ENCODE measurements at places on chromosomes 6 and 20. TPM values are rescaled to one million over a fixed set of nuclear protein-coding genes. Genes with fewer than 3 reads are reported as not detected.

GRCh38 chr6:70651326-70651905, 16.3 kb upstream of the SMAP1 start:
- no peak for DNase-seq

DNA sequence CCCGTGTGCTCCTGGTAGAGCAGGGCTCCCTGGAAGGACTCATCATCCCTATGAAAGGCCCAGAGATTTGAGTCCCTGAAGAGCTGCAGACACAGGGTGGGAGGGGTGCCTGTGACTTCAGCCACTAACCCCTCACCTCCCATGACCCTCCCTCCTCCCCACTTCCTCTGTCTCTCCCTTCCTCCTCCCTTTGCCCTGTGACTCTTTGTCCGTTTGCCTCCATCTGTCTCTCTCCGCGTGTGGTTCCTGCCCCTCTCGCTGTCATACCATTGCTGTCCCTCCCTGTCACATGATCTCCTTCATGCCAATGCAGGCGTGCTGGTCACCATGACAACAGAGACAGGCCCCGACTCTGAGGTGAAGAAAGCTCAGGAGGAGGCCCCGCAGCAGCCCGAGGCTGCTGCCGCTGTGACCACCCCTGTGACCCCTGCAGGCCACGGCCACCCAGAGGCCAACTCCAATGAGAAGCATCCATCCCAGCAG, 19.0 kb downstream of the EPB41L1 start:
- peak; percentile 27 for DNase-seq

DNA sequence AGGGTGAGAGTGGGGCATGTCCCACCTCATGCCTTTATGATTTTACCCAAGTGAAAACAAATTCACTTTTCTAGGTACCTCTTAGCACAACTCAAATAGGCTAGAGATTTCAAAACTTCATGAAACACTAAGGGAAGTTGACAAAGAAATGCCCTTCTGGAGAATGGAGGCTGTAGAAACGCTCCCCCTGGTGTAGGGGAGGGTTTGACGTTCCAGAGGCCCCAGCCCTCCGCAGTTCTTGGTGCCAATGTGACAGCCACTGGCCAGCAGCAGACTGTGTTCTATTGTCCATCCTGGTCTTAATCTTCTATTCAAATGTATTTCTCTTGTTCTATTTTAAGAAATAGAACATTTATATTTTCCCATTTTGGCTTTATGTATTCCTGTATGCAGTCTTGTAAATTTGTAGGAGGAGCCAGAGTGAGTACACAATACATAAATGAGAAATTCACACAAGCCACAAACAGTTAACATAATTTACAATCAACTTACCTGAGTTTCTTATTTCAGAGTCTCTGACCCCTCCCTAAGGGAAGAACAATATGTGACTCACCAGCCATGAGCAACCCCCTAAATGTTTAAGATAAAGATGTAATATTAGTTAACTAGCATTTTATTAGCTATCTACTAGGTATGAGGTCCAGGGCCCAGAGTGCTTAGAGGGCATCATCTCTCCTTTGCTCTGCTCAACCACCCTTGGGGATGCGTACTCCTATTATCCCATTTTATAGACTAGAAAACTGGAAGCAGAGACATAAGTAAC, 8.8 kb upstream of the MUC21 start:
- no peak for DNase-seq

DNA sequence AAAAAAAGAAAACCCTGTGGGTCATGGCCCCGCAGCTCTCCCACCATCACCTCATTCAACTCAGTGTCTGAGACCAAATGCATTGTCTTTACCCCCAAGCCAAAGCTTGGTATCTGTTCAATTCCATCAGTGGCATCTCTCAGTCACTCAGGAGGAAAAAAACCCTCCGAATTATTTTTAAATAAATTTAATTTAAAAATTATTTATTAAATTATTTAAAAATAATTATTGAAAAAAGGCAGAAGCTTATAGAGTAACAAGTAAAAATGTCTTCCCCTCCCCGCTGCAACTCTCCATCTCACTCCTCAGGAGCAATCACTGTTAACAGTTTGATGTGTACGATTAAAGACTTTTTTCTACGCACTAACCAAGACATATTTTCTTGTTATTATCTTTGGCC, 50.7 kb downstream of the PRDM1 start:
- no peak for DNase-seq

GRCh38 chr6:109739686-109740085, 48.6 kb downstream of the FIG4 start:
- DNase-seq: no peak

- peak; percentile 90 for DNase-seq
Measured at GRCh38 chr6:169406804-169407203, 153.2 kb upstream of the THBS2 start.

DNA sequence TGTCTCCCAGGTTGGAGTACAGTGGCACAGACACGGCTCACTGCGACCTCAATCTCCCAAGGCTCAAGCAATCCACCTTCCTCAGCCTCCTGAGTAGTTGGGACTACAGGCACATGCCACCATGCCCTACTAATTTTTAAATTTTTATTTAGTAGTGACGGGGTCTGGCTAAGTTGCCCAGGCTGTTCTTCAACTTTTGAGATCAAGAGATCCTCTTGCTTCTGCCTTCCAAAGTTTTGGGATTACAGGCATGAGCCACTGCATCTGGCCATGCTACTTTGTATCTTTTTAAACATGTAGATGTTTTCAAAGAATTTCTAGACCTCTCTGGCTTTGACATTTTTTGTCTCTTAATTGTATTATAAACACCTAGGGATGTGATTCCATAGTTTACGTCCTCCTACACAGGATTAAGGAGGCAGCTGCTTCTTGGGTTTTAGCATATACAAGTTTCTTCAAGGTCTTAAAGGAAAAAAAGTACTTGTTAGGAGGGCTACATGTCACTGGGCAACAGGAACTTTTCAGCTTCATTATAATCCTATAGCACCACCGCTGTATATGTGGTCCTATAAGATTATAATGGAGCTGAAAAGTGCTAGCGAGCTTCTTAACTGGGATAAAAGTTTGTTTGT, 1.3 kb downstream of the ADAT2 start:
- no peak for DNase-seq

- DNase-seq: no peak
Measured at GRCh38 chr6:32267035-32267434, 43.2 kb upstream of the NOTCH4 start.

The CLDN20 gene
- polyA plus RNA-seq: not detected

The STX11 gene
- 1.2 TPM for polyA plus RNA-seq

The CST11 gene
- not detected for polyA plus RNA-seq

The LBP gene
- not detected for polyA plus RNA-seq

Data from muscle of leg (tissue), 16 donors.